ENCODE measurements at places on chromosomes 12 and 14.
A peak's percentile ranks its signal among the peaks of the same experiment; 100 is the strongest.

DNA sequence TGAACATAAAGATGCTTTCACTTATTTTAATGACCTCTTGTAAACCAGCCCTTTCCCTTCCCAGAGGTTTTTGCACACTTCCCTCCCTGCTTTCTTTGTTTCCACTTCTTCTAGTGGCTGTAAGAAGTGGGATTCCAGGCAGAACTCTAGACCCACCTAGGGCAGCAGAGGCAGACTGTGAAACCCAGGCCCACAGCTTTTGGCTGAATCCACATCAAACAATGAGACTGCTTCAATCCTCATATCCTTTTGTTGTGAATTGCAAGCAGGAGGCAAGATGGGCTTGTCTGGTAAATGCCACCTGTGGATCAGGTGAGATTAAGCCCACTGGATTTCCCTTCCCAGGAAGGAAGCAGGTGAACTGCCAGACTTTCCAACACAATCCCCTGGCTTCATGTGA lies 12.8 kb downstream of the CCDC177 start:
- no peak for DNase-seq

DNA sequence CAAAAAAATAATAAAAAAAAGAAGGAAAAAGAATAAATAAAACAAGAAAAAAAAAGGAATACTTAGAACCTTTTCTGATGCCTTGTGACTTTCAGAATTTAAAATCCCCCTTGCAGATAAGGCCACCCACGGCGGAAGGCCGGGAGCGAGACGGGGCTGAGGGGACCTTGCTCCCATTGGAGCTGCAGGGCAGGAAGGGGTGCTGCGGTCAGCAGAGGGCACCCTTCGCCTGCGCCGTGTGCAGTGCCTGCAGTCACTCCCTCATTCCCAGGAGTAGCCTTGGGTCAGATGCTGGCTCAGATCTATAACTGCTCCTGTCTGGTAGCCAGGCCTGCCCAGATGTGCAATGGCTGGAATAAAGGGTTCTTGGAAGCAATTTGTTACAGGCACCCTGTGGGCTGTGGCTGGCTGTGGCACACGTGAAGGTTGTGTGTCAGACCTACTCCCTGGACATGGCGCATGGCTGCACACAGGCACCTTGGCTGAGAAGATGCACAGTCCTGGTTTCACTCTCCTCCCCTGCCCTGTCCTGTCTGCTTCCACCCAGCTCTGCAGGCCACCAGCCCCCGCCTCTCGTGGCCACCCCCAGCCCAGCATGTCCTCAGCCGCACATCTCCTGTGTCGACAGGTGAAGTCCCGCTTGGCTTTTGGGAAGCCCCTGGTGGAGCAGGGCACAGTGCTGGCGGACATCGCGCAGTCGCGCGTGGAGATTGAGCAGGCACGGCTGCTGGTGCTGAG lies 13.4 kb upstream of the ALDH2 start:
- no peak for DNase-seq

GRCh38 chr12:30164382-30165318 lies 380.9 kb upstream of the TMTC1 start:
- no peak for DNase-seq

DNA sequence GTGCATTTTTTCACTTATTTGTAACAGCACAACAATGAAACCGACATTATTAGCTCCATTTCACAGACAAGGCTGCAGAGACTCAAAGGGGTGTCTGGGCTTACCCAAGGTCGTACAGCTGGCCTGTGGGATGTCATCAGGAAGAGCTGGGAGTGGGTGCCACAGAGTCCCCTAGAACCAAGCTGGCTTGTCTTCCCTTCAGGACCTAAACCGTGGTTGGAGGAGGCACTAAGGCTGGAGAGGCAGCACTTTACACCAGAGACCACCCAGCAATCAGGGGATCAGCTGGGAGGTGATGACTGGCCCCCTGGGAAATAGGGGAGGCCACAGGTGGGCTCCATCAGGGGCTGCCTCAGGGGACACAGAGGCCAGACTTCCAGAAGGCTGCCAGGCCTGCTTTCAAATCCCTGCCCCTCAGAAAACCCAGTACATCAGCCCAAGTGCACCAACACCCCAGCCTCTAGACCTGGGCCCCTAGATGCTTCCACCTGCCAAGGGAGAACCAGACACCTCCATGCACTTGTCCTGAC lies 28.3 kb downstream of the DIO3 start:
- no peak for DNase-seq

GRCh38 chr14:20415782-20416206 lies 2.5 kb upstream of the TEP1 start:
- no peak for DNase-seq

DNA sequence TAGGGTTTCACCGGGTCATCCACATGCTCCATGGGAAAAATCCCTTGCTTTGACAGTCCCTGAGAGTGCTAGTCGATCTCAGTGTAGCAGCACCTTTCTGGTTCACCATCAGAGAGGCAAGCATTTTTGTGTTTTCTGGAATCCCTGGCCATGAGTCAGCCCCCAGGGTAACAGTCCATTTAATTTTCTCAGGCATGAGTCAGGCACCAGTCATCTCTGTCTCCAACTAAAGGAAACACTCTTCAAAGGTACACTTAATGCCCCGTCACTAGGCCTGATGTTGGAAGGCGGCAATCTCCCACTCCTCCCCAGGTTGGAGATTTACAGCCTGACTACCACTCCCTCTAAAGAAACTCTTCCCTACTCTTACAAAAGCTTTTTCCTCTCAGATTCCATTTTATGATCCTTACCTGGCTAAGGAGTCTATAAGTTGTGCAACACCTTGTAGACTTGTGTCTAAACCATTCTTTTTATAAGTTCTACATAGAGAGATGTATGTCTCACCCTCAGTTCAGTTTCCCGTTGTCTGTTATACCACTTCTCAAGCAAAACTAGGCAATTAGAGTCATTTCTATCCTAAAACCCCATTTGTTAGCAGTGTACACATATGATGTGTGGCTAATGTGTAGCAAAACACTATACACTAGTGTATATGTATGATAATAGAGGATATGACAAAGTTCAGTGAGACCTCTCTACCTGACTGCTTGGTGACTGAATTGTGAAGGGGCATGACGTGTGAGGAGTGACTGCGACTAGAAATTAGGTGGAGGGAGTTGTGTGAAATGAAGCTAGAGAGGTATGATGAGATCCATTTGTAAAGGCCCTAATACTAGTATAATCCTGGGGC lies 24.6 kb downstream of the TMEM19 start:
- no peak for DNase-seq

GRCh38 chr12:76142305-76142704 lies 57.8 kb upstream of the NAP1L1 start:
- no peak for DNase-seq

DNA sequence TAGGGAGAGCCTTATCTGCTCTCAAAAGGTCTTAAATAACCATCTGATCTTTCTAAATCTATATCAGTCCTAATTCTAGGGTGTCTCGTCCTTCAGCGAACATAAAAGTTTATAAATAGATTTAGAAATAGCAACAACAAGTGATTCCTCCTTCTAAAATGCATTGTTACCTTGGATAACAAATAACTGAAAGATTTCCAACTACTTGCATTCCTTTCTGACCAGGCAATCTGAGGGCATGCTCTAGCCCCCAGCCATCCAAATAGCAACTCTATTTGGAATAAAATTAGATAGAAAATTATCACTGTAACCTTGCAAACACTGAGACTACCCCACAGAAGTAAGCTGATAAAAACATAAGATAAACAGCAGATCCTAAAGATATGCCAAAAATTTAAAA lies 21.8 kb upstream of the KRR1 start:
- DNase-seq, result no peak

DNA sequence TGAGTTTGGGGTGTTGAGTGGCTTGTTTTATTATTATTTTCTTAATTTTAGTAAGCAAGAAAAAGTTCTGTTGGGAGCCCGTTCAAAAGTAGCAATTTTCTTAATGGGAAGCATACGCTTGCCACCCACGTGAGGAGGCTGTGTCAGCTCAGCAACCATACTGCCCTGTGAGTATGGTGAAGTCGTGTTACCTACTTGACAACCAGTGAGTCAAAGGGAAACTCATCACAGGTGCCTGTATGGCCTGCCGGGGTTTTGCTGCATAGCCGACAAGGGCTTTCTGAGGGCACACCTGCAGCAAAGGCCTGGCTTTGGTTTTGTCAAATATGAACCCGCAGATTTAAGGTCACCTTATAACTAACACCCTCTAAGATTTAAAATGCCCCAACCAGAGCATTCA lies 31.1 kb downstream of the PITPNM2 start:
- peak; percentile 29 for DNase-seq

DNA sequence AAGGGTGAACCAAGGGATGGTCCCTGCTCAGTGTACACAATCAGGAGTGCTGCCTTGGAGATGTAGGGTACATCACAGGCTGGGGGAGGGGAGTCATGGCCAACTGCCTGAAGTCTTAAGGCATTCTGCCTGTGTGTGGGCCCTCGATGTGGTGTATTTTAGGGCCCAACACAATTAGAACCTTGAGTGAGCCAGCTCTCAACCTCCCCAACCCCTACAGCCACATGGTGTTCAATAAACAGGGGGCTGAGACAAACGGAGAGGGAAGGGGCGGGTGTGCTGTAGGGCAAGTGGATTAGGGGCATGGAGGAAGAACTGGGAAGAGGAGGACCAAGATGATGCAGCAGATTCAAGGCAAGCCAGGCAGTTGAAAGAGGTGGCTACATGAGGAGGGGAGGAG lies 8.6 kb upstream of the CHD4 start:
- no peak for DNase-seq

DNA sequence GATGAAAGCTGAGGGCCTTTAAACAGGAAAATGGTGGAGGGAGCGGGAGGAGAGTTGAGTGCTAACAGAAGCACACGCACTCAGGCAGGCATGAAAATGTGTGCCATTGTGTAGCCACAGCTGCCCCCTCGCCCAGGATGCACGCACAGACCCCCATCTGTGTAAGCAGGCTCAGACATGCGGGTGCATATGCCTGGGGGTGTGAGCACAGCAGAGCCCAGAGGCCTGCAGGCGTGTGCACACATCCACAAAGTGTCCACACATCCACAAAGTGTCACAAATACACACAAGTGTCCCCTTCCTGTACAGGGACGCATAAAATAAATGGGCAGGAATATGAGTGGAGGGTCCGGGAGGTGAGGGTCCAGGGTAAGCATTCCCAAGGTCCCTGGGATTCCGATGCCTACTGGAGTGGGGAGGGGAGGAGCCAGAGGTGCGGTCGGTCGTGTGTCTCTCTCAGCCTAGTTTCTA lies 805 bp upstream of the KRT7 start:
- DNase-seq, result no peak

DNA sequence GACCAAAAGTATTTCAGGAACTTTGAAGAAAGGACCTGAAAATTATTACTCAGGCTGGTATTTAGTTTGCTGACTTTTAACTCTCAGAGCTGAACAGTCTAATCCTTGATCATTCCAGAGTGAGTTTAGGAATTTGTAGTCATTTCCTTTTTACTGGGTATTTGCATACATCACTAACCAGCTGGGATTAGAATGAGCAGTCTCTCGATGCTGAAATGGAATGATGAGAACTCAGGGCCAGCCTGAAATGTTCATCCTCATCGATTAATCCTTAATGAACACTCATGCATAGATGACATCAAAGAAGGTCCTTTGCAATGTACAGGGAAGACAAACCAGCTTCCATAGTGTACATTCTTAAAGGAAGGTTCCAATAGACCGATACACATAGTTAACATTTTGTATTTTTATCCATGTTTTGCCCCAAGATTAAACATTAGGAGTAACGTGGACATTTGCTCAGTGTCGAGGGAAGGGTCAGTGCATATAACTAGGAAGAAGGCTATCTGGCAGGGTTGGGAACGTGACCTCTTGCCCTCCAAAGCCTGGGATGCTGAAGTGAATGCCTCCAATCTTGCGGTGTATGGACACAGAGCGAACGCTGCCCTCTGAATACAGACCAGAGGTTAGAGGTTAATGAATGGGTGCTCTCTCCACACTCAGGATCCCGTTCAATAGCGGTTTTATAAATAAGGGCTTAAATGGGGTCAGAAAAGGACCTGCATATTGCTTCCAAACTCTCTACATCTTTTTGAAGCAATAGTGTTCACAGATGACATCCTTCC lies 14.5 kb downstream of the FBXL14 start:
- DNase-seq, result no peak

GRCh38 chr12:118188690-118189371 lies 52.9 kb downstream of the PEBP1 start:
- no peak for DNase-seq

DNA sequence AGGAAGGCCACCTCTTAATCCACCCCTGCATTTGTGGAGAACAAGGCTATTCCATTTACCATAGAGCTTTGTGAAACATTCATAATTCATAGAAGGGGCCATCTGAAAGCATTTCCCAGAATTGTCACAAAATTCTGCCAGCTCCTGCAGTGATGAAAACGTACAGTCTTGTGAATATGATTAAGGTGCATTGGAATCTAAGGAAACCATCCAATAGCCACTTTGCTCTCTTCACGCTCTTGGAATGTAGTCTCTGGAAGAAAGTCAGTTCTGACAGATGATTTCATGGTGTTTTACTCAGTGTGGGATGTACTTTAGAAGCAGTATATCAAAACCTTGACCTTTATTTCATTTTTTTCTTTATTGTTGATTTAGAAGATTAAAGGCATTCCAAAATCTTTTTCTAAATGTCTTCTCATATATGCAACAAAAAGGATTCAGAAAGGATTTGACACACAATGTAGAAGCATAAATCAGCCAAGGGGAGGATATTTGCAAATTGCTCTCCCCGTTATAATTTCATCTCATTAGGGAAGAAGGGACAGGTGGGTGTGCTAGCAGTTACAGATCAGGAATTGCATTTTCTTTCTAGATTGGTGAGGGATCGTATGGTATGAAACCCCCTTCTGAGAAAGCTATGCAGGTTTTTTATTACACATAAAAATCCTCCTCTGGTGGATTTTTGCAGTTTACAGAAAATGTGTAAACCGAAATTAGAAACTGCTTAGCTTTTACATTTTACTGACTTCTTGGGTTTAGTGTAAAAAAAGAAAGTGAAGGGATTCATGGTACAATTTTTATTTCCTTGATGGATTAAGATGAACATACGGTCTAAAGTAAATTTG lies 390.2 kb downstream of the LRIG3 start:
- DNase-seq, result no peak

GRCh38 chr12:104524034-104524832 lies 67.5 kb downstream of the CHST11 start:
- no peak for DNase-seq

GRCh38 chr14:39434401-39434800 lies 2.2 kb upstream of the FBXO33 start:
- DNase-seq, result no peak

GRCh38 chr14:47366006-47366405 lies 309.4 kb downstream of the MDGA2 start:
- no peak for DNase-seq

DNA sequence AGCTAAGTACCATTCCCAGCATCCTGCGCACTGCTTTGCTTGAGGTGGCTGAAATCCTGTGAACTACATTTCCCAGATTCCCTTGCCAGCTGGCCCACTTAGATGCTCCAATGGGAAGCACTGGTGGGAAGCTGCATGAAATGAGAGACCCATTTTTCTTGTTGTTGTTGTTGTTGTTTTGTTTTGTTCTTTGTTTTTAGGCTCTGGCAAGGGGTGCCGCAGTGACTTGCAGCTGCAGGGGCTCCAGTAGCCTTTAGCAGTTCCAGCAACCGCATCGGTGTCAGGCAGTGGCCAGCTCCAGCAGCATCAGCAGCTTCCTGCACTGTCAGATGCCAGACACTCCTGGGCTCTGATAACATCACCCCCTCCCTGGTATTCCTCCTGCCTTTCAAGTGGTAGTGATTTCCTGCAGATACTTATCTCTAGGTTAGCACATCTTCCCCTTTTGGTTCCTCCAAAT lies 8.8 kb upstream of the EGLN3 start:
- no peak for DNase-seq

All from stimulated activated CD4-positive, alpha-beta T cell treated with anti-CD3 and anti-CD28 coated beads, TNF-alpha, amount 100 ng/mL, for 4 hours (primary cell).